T47D (cell line): ENCODE measurements at places on chromosomes 6 and 20.

DNA sequence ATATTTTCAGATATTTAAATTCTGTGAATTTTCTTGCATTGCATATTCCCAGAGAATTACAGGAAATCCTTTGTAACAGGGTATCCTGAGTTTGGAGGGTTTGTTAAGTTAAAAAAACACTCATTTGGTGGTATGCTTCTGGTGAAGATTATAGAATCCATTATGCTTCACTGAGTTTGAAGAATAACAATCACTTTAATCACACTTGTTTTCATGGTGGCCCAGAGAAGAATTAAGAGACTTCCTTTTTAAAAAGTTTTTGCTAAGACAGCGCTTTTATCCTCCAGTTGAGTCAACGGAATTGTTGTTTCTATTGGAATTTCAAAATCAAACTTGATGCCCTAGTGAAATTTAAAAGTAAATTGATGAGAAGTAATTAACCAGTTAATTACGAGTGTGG is 17.4 kb downstream of the PLEKHG1 start:
- DNase-seq, result no peak

- no peak for DNase-seq
These were observed 30.0 kb downstream of the SNHG17 start for GRCh38 chr20:38405132-38405531.

DNA sequence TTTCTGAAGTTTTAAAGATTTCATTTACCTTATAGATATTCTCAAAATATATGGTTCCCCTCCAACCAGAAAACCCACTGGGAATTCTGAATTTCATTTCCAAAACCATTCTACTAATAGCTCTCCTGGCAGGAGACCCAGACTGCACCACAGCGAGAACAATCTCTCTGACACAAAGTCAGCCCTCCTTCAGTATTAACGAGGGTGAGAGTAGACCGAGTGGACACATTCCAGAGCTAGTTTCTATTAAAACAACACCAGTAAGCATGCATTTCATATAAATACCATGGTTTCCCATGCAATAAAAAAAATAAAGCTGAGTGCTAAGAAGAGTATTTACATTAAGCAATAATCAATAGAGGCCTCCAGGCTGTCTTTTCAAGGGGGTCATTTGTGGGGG is 899.6 kb upstream of the SLC35B3 start:
- no peak for DNase-seq

DNA sequence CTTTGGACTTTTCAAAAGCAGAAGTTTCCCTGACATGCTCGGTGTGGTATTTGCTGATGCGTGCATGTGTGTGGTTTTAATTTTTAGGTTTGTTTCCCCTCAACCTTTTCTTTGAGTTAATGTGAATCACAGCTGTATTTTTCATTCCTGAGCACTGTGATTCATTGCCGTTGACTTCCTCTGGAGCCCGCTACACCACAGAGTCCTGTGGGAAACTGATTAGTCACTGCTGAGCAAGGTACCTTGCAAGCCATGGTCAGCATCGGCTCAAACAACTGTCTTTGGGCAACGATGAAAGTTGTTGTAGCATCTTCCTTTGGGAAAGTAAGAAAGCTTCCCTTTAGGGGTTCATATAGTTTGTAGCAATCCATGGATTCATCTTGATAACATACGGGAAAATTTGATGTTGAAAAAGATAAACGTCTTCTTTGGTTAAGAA is 57.5 kb downstream of the RIN2 start:
- DNase-seq, result no peak

DNA sequence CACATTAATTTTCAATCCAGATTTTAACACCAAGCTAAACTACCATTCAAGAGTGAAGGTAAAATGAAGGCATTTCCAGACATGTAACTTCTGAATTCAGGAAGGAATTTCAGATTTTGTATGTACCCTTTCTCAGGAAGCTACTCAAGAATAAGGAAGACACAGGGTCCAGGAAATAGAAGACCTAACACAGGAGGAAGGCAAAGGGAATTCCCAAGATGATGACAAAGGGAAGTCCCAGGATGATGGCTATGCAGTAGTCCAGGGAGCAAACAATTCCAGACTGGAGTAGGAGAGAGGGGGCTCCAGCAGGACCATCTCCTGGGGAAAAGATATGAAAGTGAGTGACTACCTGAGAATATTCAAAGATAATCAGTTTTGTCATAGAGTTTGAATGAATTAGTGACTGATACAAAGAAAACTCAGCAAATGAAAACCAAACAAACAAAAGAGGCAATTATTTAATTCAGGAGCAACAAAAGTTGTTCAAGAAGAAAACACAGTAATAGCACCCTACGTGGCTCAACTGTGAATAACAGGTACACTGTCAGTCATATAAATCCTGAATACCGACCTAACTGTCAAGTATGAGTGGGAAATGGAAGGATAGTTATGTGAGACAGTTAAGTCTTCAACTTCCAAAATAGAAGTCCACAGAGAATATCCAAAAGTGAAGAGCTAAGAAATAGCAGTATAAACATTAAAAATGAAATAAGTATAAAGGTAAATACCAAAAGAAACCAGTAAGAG is 4.0 kb downstream of the RNF24 start:
- no peak for DNase-seq

GRCh38 chr6:38187325-38187724 is 367.8 kb downstream of the ZFAND3 start:
- DNase-seq, result no peak

DNA sequence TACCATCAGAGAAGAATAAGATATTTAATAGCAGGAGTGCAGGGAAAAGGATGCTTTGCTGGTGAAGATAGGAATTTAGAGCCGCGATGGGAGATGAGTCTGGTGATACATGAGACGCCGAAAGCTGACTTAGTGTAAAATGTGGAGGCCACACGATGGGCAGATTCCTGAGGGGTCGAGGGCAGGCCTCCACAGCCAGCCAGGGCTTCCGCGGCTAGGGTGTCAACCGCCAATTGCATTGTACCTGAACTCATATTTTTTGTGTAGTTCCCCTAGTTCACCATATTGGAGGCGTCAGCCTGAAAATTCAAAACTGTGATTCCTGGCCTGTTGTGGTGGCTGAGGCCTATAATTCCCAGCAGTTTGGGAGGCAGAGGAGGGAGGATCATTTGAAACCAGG is 8.5 kb downstream of the ETV7 start:
- no peak for DNase-seq

GRCh38 chr6:112202639-112203341 is 51.6 kb downstream of the LAMA4 start:
- no peak for DNase-seq
